Hematopoietic multipotent progenitor cell treated with erythropoietin and hydrocortisone succinate and interleukin-3 and kit ligand, for 4 days (in vitro differentiated cells): ENCODE measurements at places on chromosomes 11 and 22.
A peak's percentile ranks its signal among the peaks of the same experiment; 100 is the strongest.

DNA sequence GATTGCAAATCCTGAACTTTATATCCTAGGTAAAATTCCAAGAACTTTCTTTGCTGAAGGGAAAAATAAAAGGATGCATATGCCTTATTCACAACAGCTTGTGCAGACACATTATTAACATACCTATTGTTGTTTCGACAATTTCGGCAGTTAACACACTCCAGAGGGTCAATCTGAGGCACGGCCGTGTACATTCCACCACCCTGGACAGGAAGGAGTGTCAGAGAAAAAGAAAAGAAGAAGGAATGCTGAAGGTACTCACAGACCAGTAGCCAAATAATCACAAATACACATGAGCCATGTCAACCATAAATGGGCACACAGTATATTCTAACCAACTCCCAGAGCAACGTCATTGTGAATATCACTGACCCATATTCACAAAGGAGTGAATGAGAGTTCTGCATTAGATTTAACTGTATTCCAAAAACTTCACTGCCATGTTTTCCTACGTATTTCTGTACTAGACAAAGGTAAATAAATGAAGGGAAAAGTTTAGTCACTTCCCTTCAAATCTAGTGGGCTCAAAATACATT lies 32.4 kb downstream of the VSIG10L2 start:
- DNase-seq = no peak

- no peak for DNase-seq
Measured at GRCh38 chr11:18368221-18368620, 26.1 kb upstream of the LDHA start.

DNA sequence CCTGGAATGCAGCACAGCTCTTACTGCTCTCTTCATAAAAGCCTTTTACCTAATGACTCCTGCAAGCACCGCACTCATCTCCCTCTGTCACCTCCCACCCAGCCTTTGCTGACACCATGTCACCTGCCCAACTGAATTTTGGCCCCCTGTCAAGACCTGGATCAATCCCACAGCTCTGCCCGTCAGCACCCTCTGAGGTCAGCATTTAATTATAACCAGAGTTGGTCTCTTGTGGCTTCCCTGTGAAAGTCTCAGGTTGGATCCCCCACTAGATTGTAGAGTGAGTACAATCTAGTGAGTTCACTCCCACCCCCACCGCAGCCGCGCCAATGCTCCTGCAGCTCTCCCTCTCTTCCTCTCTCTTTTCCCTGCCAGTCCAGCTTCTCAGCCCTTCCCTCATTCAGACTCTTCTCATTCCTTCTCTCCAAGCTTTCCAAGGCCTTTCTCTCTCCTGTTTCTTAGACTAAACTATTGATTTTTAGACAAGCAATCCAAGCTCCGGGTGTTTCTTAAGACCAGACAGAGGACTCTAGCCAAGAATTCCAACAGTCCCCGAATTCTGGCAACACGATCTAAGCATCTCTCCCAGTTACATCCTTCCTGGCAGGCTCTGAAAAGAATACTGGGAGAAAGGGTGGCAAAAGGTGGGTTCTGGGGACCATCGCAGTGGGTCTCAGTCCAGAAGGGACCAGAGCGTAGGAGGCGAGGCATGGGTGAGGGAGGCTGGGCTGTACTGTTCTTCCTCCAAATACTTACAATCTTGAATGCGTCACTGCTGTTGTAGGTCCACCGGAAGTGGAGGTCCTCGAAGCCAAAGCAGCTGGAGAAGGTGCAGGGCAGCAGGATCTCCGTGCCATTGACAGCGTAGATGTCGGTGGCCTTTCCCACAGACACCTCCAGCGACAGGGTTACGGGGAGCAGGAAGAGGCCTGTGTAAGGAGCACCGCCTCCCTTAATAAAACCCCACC lies 8.0 kb downstream of the SCN4B start:
- no peak for DNase-seq

DNA sequence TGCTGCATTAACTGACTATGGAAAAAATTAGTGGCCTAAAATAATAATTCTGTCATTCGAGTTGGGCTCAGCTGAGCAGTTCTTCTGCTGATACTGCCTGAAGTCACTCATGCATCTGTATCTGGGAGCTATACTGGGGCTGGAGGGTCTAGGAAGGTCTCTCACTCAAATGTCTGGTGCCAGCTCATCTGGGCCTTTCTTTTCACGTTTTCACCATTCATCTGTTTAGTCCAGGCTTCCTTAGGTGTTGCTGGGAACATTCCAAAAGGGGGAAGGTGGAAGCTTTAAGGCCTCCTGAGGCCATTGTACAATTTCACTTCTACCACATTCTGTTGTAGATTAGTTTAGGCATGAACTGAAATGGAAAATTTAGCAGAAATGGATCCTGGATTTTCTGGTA lies 28.0 kb downstream of the YAP1 start:
- DNase-seq = no peak

GRCh38 chr11:58573451-58574104 lies 2.1 kb downstream of the LPXN start:
- DNase-seq = peak; percentile 80

GRCh38 chr11:31218847-31219246 lies 150.7 kb downstream of the DCDC1 start:
- no peak for DNase-seq
